ENCODE measurements at places on chromosomes 3 and 15. TPM values are rescaled to one million over a fixed set of nuclear protein-coding genes. Genes with fewer than 3 reads are reported as not detected.

- no peak for DNase-seq
Measured at GRCh38 chr15:67202991-67203390, 51.5 kb downstream of the AAGAB start.

DNA sequence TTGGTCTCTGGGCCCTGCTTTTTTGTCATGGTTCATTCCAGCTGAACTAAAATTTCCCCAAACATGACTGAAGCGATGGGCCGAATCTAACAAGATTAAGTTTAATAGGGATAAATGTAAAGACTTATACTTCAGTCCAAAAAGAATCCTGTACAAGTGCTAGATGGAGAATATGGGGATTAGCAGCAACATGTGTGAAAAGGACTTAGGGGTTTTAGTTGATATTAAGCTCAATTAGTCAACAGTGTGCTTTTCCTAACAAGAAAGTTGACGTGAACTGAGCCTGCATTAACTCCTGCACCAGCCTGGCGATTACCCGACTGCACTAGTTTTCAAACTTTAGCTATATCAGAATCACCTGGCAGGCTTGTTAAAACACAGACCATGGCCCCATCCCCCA, 61.0 kb upstream of the BBX start:
- no peak for DNase-seq

GRCh38 chr3:182465301-182466185, 327.8 kb upstream of the ATP11B start:
- peak; percentile 50 for DNase-seq

NPAP1 gene
- total RNA-seq, result not detected

PLA2G4E gene
- total RNA-seq, result not detected

GRCh38 chr3:156558389-156558788, 3.5 kb upstream of the SSR3 start:
- DNase-seq, result no peak

GRCh38 chr3:196812853-196813252, 54.9 kb upstream of the SENP5 start:
- no peak for DNase-seq

DNA sequence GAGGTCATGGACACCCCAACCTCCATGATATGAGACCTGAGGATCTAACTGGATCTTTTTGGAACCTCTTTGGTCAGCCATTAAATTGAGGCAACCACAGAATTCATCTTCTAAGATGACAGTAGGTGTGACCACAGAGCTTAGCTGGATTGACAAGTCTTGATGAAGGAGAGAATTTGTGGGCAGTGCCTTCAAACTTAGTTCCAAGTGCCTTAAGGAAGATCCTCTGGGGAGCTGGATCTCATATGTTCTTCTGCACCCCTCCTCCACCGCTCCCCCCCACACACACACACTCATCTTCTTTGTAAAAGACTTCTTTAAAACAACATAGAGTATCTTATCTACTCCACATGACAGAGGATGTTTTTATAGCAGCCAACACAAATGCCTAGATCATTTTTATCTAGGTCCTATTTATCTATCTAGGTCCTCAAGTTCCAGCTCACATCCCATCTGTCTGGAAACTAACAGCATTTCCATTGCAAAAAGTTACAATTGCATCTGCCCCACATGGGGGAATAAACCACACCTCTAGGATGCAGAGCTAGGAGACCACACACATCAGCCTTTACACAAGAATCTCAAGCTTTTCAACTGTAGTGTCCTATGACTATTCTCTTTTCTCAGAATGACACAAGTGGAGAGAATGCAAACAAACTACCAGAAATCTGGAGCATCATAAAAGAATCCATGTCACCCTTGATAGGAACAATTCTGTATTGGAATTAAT, 37.4 kb downstream of the WWTR1 start:
- DNase-seq, result peak; percentile 81

DNA sequence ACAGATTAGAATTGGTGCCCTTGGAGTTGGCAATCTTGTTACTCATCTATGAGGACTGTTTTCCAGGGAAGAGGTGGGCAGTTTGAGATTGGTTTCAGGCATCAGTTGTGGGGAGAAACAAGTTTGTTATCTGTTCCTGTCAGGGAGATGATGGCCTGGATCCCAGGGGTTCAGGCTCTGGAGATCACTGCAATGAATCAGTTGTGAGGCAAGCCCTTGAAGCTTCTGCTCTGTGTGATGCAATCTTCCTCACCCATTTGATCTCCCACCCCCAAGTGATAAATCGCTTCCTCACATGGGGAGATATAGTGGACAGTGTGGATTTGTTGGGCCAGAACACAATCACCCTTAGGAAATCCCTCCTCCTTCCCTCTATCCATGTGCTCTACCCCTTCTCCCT, 276.6 kb upstream of the LRTM1 start:
- no peak for DNase-seq

ATOSA gene
- total RNA-seq, result 4.0 TPM

DNA sequence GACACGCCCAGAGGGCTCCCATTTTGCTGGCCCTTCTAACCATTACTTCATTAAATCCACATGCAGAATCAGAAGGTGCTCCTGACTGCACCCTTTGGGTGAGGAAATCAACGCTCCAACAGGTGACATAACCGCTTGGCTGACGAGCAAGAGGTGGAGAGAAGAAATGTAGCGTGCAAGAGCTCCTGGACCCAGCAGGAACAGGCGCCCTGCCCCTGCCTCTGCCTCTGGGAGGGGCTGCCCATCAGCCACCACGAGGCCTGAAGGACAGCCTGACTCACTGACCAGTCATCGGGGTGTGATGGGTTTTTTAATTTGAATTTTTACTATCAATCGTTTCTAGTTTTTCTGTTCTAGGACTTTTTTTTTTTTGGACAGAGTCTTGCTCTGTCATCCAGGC, 218.2 kb downstream of the ADAMTS17 start:
- DNase-seq, result no peak

DNA sequence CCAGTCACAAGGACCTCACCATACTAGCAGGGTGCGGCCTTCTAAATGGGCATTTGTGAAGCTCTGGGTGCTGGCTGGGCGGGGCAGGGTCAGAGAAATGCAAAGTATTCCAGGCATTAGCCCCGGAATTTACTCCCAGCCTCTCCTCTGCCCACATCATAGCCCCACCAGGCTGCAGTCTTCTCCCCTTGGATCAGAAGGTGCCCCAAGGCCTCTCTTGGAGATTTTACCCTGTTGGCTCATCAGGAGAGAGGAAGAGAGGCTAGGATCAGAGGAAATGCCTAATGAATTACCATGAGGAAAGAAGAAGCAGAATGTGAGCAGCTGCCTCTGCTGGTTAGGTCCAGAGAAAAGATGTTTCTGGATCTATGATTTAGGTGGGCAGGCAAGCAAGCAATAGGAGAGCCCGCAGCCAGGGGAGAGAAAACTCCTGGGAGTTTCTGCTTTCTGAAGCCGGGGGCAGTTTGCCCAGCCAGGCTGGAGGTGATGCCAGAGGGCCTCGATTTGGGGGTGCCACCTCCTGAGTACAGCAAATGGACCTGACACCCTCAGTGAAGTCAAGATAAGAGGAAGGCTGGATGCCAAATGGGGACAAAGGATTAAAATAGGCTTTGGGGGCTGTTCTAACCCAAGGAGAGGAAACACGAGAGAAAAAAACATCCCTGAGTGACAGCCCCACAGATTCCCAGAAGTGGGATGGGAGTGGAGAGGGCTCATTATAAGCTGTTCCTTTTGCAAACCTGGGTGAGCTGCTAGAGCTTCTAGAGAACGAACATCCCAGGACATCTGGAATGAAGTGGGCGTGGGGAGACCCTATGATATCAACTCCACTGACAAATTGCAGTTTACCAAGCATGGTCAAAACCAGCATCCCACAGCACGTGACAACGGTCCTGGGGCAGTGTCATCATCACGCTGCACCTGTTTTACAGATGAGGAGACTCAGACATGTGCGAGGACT, 65.4 kb downstream of the BDH1 start:
- peak; percentile 92 for DNase-seq

WDR6 gene
- 36.8 TPM for total RNA-seq

GRCh38 chr3:48695393-48695753, 9.7 kb upstream of the NCKIPSD start:
- peak; percentile 90 for DNase-seq

- no peak for DNase-seq
Measured at GRCh38 chr15:90400005-90400758, 12.1 kb downstream of the IQGAP1 start.

- DNase-seq, result no peak
Measured at GRCh38 chr3:156170571-156170970, 50.2 kb downstream of the KCNAB1 start.

GRCh38 chr3:46406788-46407611, at the start of the genes CCR5AS and CCRL2:
Gene CCR5AS (minus strand): TSS chr3:46407066.
Gene CCRL2 (plus strand): TSS chr3:46407259. CDS start chr3:46408080, 821 bp downstream.
- DNase-seq, result peak; percentile 62

GRCh38 chr3:77328690-77329089, 288.8 kb downstream of the ROBO2 start:
- no peak for DNase-seq

- DNase-seq, result peak; percentile 40
Measured at GRCh38 chr3:174243171-174243570, 616.0 kb upstream of the NAALADL2 start.

- DNase-seq, result no peak
Measured at GRCh38 chr3:112446343-112446742, 52.9 kb downstream of the BTLA start.

THUMPD3 gene
- total RNA-seq, result 52.0 TPM

- no peak for DNase-seq
Measured at GRCh38 chr3:71640331-71640983, 56.9 kb upstream of the FOXP1 start.

- no peak for DNase-seq
Measured at GRCh38 chr15:52702390-52702789, 23.2 kb upstream of the ATOSA start.

DNA sequence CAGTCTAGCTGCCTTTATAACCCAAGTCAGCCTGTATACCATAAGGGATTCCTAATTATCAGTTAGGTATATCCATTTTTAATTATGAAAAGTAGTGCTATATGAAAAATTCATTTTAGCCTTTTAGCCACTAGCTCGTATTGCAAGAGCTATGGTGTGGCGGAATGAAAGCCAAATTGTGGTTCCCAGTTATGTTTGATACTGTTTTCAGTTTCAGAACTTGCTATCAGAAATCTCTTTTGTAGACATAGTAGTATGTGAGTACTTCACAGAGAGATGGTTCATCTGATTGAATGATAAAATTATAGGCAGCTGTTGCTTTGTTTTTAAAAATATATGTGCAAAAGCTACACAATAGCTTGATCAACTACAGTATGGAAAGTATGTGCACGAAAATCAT, 134.6 kb downstream of the SLC25A26 start:
- no peak for DNase-seq

FANCD2OS gene
- total RNA-seq, result not detected

Measured in SJSA1 (cell line).